ENCODE measurements at places on chromosomes 5 and 9. TPM values are rescaled to one million over a fixed set of nuclear protein-coding genes. Genes with fewer than 3 reads are reported as not detected.

CDH18 gene
- 0.31 TPM for total RNA-seq

MEGF10 gene
- total RNA-seq = 1.1 TPM

C9 gene
- total RNA-seq = not detected

PAPPA gene
- total RNA-seq = 5.4 TPM

GALT gene
- 15.0 TPM for total RNA-seq

ZDHHC11B gene
- not detected for total RNA-seq

KCNIP1 gene
- total RNA-seq = not detected

MYOT gene
- not detected for total RNA-seq

SFXN1 gene
- 176 TPM for total RNA-seq

SOX30 gene
- not detected for total RNA-seq

C9orf152 gene
- total RNA-seq = not detected

PCDHB9 gene
- not detected for total RNA-seq

RICTOR gene
- total RNA-seq = 8.2 TPM

FAM221B gene
- not detected for total RNA-seq

PTGER4 gene
- total RNA-seq = 9.2 TPM

SLC36A3 gene
- not detected for total RNA-seq

PCDHGB5 gene
- 0.37 TPM for total RNA-seq

CDO1 gene
- 1.4 TPM for total RNA-seq

BSPRY gene
- total RNA-seq = not detected

RABL6 gene
- 87.9 TPM for total RNA-seq

GKAP1 gene
- total RNA-seq = 1.9 TPM

ANKRD18A gene
- not detected for total RNA-seq
